ENCODE measurements at places on chromosomes 13 and 19. TPM values are rescaled to one million over a fixed set of nuclear protein-coding genes. Genes with fewer than 3 reads are reported as not detected.

The ZNF799 gene
- total RNA-seq = 3.4 TPM

The IGLON5 gene
- total RNA-seq = not detected

The LILRB4 gene
- under 0.01 TPM for total RNA-seq

The COL4A2 gene
- total RNA-seq = 8.3 TPM

The KLK15 gene
- not detected for total RNA-seq

The MAB21L1 gene
- total RNA-seq = under 0.01 TPM

The PLIN5 gene
- 0.96 TPM for total RNA-seq

The ZNF77 gene
- total RNA-seq = 4.0 TPM

The PHF11 gene
- total RNA-seq = 11.1 TPM

The BRSK1 gene
- total RNA-seq = 0.21 TPM

The PRPF31 gene
- 40.3 TPM for total RNA-seq

The PLVAP gene
- not detected for total RNA-seq

The IFNL1 gene
- not detected for total RNA-seq

The ACER1 gene
- not detected for total RNA-seq

The PDX1 gene
- not detected for total RNA-seq

The LYPD4 gene
- not detected for total RNA-seq

The ETV2 gene
- not detected for total RNA-seq

The GPR18 gene
- total RNA-seq = not detected

The IL11 gene
- 1.7 TPM for total RNA-seq

The ZNF728 gene
- not detected for total RNA-seq

The GJA3 gene
- 0.21 TPM for total RNA-seq

The KANK2 gene
- total RNA-seq = 13.0 TPM

The DIRAS1 gene
- total RNA-seq = under 0.01 TPM

The FPR3 gene
- not detected for total RNA-seq

The EIF3K gene
- 531 TPM for total RNA-seq

The TEX101 gene
- not detected for total RNA-seq

The RXFP2 gene
- not detected for total RNA-seq

The CEACAM8 gene
- total RNA-seq = not detected

The EXOC3L2 gene
- total RNA-seq = 0.24 TPM

The NLRP9 gene
- total RNA-seq = not detected

The ZNF787 gene
- total RNA-seq = 44.3 TPM

The ZNF264 gene
- 70.4 TPM for total RNA-seq

The GJB6 gene
- 51.8 TPM for total RNA-seq

The ZNF235 gene
- 2.1 TPM for total RNA-seq

The SIGLEC9 gene
- not detected for total RNA-seq

The ZNF681 gene
- 0.85 TPM for total RNA-seq

The RYR1 gene
- 0.48 TPM for total RNA-seq

The ZNF667 gene
- total RNA-seq = 3.6 TPM

The NLRP11 gene
- not detected for total RNA-seq

The UPK1A gene
- total RNA-seq = not detected

The PPP1R12C gene
- 18.1 TPM for total RNA-seq

The LILRA2 gene
- total RNA-seq = not detected

The C13orf42 gene
- total RNA-seq = not detected

Measured in tracheal epithelial cell (primary cell).